Dorsolateral prefrontal cortex (tissue), 122 donors: ENCODE measurements at places on chromosomes 2 and 18. TPM values are rescaled to one million over a fixed set of nuclear protein-coding genes. Genes with fewer than 3 reads are reported as not detected.
A peak's percentile ranks its signal among the peaks of the same experiment; 100 is the strongest.

- DNase-seq = no peak
These were observed 67.3 kb downstream of the SPTBN1 start for GRCh38 chr2:54523324-54523959.

DNA sequence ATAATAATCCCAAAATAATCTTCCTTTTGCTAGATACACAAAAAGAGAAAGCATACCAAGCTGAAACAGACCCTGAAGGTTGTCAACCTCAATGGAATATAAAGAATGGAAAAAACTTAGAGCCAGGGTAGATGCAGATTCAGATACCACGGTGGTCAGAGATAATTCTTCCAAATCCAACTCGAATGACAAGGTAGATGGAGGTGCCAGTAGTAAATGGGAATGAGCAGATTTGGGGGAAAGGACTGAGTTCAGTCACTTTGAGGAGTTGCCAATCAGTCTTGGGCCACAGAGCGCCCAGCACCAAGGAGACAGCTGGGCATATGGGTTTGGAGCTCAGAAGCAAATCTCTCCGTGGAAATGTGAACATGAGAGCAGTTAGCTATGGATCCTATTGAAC is 3.4 kb upstream of the CHMP1B start:
- no peak for DNase-seq

- DNase-seq = no peak
These were observed 50.6 kb upstream of the MAPRE2 start for GRCh38 chr18:34990597-34990996.

DNA sequence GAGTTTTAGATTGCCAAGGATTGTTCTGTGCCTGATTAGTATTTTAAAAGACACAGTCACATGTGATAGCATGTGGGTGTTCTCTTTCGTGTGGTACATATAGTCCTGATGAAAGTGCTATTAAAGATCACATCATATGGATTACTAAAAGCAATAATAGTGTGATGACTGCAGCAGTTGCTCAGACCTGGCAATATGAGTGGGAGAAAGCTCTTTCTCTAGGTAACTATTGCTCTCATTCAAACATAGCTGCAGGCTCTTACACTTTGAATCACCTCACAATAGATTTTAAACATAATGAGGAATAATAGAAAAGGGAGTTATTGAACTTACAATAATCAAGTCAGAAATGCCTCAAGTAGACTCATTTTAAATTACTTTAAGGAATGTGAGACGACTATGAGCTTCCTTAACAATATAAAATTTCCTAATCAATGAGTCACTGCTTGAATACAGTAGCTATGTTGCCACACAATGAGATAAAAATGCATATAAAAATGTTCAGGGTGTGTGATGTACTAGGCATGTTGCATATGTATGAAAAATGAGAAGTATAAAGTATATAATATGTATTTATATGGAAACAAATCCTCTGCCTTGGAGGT is 452.1 kb downstream of the TMX3 start:
- no peak for DNase-seq

GRCh38 chr18:331221-331821 is 63.5 kb upstream of the THOC1 start:
- DNase-seq = peak; percentile 15

DNA sequence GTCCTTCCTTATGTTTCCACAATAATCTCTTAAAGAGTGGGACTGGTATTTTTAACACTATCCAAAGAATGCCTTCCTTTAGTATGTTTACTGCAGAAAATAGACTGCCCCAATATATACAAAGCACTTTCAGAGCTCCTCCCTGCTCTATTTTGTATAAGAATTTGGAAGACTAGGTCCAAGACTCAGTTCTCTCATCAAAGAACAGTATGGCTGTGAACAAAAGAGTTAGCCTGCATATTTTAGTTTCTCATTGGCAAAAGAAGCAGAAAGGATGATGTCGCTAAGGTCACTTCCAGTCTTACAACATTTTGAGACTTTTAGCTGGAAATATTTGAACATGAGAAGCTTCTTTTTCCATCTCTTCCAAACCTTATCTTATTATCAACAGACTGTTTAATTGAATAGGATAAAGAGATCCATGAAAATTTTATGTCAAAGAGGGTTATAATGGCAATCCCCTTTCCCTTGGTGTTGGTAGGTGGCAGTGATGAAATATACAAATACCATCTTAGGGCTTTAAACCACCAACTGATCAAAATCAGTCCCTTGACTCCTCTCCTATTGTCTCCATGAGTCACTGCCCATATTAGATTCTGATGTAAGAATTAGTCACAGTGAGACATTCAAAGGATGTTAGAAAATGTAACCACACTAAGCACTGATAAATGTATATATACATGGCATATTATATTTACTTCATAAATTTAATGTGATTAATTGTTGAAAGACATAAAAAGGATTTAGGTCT is 266.9 kb upstream of the DSEL start:
- DNase-seq = no peak

KIAA1328 gene
- total RNA-seq = 18.2 TPM

CNRIP1 gene
- total RNA-seq = 95.2 TPM

- no peak for DNase-seq
These were observed 35.8 kb downstream of the CASP10 start for GRCh38 chr2:201218780-201219179.

ALK gene
- total RNA-seq = 6.8 TPM

GRCh38 chr2:202436626-202437025 is 60.5 kb downstream of the BMPR2 start:
- no peak for DNase-seq

DNA sequence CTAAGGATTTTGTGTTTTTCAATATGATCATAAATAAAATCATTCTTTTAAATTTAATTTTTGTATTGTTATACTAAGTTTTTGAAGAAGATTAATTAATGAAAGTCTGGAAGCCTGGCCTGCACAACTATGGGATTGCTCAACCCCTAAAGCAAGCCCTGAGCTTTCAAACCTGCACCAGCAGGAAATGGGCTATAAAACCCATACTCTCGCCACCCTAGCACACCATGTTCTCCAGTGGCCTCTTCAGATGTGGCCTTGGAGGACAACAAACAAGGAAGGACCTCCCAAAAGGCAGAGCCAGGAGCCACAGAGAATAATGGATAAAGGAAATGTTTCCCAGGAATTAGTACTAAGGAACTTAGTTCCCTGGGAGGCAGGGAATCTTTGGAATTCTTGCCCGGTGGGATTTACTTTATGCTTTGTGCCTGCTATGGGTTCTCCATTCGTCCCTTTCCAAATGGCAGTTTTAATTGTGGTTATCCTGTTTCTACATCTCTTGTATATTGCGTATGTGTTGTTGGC is 212.5 kb downstream of the ZFP36L2 start:
- DNase-seq = no peak

POMC gene
- 0.98 TPM for total RNA-seq

GALNT1 gene
- total RNA-seq = 31.1 TPM

- DNase-seq = peak; percentile 67
These were observed 1.6 kb downstream of the CTIF start for GRCh38 chr18:48540251-48541025.

- DNase-seq = no peak
These were observed 748 bp downstream of the TWIST2 start for GRCh38 chr2:238848691-238848975.

LYPD1 gene
- 14.2 TPM for total RNA-seq

- DNase-seq = no peak
These were observed 19.4 kb downstream of the AAK1 start for GRCh38 chr2:69624131-69624530.

RNMT gene
- 56.2 TPM for total RNA-seq

FBXO36 gene
- total RNA-seq = 6.9 TPM

GRCh38 chr2:202950592-202950991 is 38.5 kb downstream of the CARF start:
- no peak for DNase-seq

BOLL gene
- total RNA-seq = not detected

GRCh38 chr2:165778653-165779451 is 15.2 kb downstream of the GALNT3 start:
- DNase-seq = no peak
